ENCODE measurements at places on chromosomes 4 and X. TPM values are rescaled to one million over a fixed set of nuclear protein-coding genes. Genes with fewer than 3 reads are reported as not detected.

ETDC gene
- polyA plus RNA-seq = not detected

AVPR2 gene
- 3.2 TPM for polyA plus RNA-seq

PRRG3 gene
- polyA plus RNA-seq = 0.14 TPM

- no peak for DNase-seq
Measured at GRCh38 chr4:160835789-160836188, 1328.0 kb downstream of the FSTL5 start.

DNA sequence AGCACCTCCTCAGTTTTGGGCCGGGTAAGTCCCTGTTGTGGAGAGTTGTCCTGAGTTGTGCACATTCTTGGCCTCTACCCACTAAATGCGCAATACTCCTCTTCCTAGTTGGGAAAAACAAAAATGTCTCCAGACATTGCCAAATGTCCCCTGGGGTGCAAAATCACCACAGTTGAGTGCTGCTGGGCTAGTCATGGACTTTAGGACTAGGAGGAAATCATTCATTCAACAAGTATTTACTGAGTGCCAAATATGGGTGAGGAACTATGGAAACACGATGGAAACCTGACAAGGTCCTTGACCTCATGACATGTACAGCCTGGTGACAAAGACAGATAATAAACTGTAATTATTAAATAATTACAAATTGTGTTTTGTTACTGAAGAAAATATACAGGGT, 71.6 kb downstream of the STX18 start:
- no peak for DNase-seq
